Stimulated activated CD8-positive, alpha-beta memory T cell treated with anti-CD3 and anti-CD28 coated beads, Interleukin-15, amount 100 ng/mL, for 4 hours (primary cell): ENCODE measurements at places on chromosomes 7 and 10.

DNA sequence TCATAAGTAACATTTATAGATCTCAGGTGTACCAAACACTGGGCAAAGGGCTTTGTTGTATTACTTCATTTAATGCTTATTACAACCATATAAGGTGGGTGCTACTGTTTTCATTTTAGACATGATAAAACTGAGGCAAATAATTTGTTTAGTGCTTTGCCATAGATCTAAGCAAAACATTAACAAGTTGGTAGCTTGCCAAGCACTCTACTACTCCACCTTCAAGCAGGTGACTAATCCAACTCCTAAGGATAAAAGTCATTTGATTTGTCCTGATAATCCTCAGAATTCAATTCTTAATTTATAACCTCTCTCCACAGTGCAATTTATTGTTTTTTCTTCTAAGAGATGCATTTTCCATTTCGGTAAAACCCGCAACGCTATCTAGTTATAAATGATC is 646.4 kb downstream of the GRM8 start:
- no peak for DNase-seq

DNA sequence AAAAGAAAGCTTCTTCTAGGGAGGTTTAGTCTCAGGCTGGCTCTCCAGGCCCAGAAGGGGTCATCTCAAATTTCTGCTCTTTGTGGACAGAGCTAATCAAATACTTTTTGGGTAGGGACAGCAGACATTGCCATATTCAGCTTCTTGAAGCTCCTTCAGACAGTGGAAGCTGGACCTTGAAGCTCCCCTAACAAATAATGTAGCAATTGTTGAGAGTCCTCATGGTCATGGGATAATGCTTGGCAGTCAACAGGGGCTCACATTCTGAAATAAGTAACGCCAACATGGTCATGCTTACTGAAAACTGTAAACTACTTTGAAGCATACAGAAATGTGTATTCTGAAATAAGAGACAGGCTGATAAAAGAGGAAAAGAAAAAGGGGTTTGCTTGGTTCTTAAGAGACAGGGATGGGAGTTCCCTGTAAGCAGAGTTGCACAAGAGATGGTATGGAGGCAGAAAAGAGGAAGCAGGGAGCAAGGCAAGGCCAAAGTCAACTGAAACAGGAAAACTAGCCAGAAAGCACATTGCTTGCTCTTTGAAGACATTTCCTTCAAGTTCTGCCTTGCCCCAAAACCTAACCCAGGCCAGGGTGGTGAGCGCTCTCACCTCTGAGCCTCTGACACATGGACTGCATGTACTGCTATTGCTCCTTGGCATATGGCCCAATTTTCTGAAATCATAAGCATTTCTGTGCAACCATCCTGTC is 53.1 kb upstream of the KMT2E start:
- DNase-seq = no peak

DNA sequence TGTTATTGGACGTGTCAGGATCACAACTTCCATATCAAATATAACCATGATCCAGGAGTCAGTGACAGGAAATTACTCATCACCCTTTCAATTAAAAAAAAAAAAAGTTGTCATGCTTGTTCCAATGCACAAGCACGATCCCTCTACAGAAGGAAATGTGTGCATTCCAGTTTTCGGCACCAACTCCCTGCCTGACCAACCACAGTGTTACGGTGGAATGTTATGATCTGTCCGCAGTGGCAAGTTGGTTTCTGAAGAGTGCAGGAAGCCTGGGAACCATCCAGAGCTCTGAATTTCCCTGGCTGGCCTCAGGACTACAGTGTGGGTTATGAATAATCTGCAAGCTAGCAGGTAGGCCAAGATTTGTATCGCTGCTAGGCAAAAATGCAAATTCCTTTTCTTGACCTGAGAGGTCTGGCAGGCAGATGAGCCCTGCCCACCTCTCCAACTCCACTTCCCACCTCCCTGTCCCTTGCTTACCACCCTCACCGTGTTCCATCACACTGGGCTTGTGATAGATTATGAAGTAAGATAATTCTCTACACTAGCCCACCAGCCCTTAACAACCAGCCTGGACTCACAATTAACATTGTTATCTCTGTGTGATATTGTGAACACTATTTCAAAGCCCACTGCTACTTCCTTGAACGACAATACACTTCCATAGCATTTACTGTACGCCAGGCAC is 20.4 kb downstream of the FRMPD2 start:
- no peak for DNase-seq

DNA sequence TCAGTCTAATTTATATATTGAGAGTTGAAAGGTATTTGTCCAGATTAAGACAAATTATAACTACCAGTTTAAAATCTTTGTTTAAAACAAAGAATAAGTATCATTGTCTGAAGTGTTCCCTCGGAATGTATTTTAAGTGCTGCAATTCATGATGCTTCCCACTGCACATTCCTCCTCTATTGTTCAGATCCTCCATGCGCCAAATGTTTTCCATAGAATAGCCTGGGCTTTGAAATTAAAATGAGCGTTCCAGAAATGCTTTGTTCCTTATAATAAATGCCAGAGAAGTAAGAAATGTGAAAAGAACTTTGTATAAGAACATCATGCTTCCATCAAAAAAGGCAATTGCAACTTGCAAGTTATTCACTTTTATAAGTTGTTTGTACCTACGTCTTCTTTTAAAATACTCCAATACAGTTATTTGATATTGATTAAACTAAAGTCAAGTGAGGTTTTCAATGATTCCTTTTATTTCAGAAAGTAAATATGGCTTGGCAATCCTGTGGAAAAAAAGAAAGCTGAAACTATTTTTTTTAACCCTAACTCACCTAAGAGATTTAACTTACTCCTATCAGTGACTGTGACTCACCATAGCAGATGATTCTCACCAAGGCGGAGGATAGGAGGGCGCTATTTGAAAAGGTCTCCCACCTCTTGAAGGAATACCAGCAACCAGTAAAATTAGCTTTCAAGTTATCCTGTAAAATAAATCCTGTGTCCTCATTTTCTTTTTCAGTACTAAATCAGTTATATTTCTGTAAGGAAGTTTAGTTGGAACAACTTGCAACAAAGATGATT is 85.8 kb downstream of the CTNNA3 start:
- no peak for DNase-seq

DNA sequence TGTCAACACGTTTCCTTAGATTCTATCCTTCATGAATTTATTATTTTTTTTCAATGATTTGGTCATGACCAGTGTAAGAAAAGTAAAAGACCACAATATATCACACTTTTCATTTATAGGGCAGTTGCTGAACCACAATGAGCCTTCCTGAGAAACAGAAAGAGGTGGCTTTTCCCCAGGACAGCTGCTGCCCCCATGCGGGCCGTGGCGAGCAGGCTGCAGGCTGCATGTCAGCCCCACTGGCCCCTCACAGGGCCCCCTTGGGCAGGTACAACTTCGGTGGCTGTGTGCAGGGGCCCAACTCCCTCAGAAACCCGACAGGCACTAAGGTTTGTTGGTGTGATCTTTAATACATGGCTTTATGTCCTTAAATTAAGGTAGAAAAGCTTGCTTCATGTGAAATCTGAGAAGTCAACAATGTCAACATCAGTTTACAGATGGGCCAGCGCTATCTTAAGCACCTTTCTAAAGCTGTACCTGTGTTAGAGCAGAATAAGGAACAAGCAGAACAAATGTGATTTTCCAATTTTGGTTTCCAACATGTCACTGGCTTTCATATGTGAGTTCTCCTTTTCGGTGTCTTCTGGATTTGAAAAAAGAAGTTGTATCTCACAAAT is 10.6 kb downstream of the BEND7 start:
- no peak for DNase-seq

DNA sequence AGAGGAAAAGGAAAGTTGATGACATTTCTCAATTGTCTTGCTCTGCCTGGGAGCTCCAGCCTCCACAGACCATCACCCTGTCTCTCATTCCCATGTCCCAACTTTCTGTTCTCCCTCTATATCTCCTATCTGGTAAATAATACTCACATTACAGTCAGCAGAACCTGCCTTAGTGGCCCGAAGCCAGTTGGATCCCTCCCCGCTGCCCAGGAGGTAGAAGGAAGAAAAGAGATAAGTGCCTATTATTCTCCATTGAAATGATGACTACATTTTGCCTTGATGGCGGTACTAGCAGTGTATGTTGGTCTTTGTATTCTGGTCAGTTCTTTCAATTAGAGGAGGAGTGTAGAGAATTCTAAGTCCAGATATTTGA is 91.9 kb downstream of the CSTF2T start:
- no peak for DNase-seq
